ENCODE measurements at places on chromosomes 12 and 14. TPM values are rescaled to one million over a fixed set of nuclear protein-coding genes. Genes with fewer than 3 reads are reported as not detected.

Gene ANG
- total RNA-seq = 8.4 TPM

Gene PMCH
- total RNA-seq = not detected

Gene IPO4
- 55.2 TPM for total RNA-seq

Gene ABCB9
- total RNA-seq = 10.7 TPM

Gene PRR13
- total RNA-seq = 59.4 TPM

Gene GPX2
- not detected for total RNA-seq

Gene NID2
- 291 TPM for total RNA-seq

Gene TTC9
- 1.7 TPM for total RNA-seq

Gene KCNH3
- not detected for total RNA-seq

Gene TAS2R43
- total RNA-seq = 3.4 TPM

Gene SMCO2
- total RNA-seq = not detected

Gene NYNRIN
- 28.4 TPM for total RNA-seq

Gene PGF
- total RNA-seq = 129 TPM

Gene WSB2
- 103 TPM for total RNA-seq

Gene ABCD4
- total RNA-seq = 36.8 TPM

Gene KCNMB4
- 2.6 TPM for total RNA-seq

Gene CLEC1B
- total RNA-seq = not detected

Gene GALNT16
- 4.0 TPM for total RNA-seq

Gene ANKRD33
- not detected for total RNA-seq

Gene CDKN3
- 11.8 TPM for total RNA-seq

Gene KLRG1
- total RNA-seq = 0.61 TPM

Gene NGDN
- 24.8 TPM for total RNA-seq

Gene CIROP
- not detected for total RNA-seq

Gene VWF
- total RNA-seq = 0.81 TPM

Gene ENDOU
- under 0.01 TPM for total RNA-seq

Gene PLCZ1
- total RNA-seq = not detected

Gene TTC8
- total RNA-seq = 39.6 TPM

Gene ZNF268
- 33.3 TPM for total RNA-seq

Gene REM2
- total RNA-seq = not detected

Gene KRT80
- 1.1 TPM for total RNA-seq

Gene MIS18BP1
- total RNA-seq = 18.0 TPM

Gene FAM161B
- 6.0 TPM for total RNA-seq

Gene FOXN4
- not detected for total RNA-seq

Gene PLXNC1
- total RNA-seq = 46.6 TPM

Gene RNASE7
- total RNA-seq = not detected

Gene CLEC9A
- not detected for total RNA-seq

Gene CABP1
- total RNA-seq = 0.32 TPM

Gene GPR137C
- total RNA-seq = 0.12 TPM

Gene MED13L
- total RNA-seq = 339 TPM

Gene SLC38A4
- total RNA-seq = 11.0 TPM

Gene EFCAB11
- 2.8 TPM for total RNA-seq

Gene TCHP
- total RNA-seq = 8.3 TPM

Gene TMEM52B
- total RNA-seq = not detected

Gene BIN2
- not detected for total RNA-seq

Gene LIN7A
- total RNA-seq = 6.1 TPM

Gene KRT79
- not detected for total RNA-seq

Gene CLEC2B
- 18.8 TPM for total RNA-seq

Gene HHIPL1
- 17.9 TPM for total RNA-seq

Gene CFAP73
- total RNA-seq = not detected

Gene TMTC1
- 44.1 TPM for total RNA-seq

Gene RFX4
- total RNA-seq = not detected

Gene GALC
- total RNA-seq = 32.0 TPM

Gene SDR9C7
- not detected for total RNA-seq

Gene COL2A1
- not detected for total RNA-seq

Gene FAM186B
- 0.49 TPM for total RNA-seq

Gene DYRK2
- 52.1 TPM for total RNA-seq

Gene KRT4
- total RNA-seq = not detected

All from hair follicle dermal papilla cell (primary cell).